ENCODE measurements at places on chromosomes 16 and 17.

DNA sequence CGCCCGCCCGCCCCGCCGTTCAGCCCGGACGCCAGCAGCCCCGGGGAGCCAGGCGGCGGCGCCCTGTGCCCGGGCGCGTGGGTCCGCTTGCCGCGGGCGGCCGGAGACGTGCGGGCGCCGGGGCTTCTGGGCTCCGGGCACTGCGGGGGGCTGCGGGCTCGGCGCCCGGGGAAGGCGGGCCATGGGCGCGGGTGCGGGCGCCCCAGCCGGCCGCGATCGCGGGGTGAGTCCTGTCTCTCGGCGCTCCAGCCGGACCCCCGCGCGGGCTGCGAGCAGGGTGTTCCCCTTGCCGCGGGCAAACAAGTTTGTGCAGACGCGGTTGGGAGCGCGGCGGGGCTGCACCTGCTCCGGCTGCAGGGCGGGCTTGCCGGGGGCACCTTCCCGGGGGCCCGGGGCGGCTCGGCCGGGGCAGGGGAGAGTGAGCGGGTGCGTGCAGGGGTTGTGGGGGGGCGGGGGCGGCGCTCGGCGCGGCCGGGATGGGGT is 292 bp downstream of the WSCD1 start:
- DNase-seq = no peak

- peak; percentile 71 for DNase-seq
Observed at GRCh38 chr17:61400066-61400716, 548 bp downstream of the TBX2 start.

DNA sequence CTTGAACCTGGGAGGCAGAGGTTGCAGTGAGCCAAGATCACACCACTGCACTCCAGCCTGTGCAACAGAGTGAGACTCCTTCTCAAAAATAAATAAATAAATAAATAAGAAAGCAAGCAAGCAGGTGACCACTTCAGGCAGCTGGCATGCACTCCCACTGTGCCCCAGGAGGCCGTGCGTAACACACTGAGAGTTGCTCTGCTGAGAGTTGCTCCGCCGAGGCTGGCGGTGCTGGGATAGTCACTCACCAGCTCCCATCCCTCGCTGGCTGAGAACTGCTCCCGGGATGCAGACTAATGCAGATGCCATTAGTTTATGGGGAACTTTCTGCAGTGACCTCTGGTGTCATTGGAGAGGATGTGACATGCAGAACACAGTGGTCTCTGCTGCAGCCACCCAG is 105.7 kb upstream of the PLCG2 start:
- no peak for DNase-seq

DNA sequence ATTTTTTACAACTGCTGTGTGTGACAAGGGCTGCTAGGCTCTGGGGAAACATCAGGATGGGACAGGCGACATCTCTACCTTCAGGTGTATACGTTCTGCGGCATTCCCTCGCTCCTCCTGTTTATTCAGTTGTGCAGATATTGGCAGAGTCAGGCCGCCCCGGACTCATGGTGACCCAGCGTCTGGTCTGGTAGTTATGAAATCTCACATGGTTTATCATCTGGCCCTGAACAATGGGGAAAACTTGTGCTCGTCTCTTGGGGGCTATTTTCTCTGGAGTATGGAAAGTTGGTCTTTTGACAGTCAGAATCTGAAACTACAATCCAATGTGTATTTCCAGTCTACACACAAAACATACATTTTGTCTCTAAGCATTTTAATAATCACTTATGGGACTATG is 3.3 kb downstream of the MARCHF10 start:
- DNase-seq = no peak

DNA sequence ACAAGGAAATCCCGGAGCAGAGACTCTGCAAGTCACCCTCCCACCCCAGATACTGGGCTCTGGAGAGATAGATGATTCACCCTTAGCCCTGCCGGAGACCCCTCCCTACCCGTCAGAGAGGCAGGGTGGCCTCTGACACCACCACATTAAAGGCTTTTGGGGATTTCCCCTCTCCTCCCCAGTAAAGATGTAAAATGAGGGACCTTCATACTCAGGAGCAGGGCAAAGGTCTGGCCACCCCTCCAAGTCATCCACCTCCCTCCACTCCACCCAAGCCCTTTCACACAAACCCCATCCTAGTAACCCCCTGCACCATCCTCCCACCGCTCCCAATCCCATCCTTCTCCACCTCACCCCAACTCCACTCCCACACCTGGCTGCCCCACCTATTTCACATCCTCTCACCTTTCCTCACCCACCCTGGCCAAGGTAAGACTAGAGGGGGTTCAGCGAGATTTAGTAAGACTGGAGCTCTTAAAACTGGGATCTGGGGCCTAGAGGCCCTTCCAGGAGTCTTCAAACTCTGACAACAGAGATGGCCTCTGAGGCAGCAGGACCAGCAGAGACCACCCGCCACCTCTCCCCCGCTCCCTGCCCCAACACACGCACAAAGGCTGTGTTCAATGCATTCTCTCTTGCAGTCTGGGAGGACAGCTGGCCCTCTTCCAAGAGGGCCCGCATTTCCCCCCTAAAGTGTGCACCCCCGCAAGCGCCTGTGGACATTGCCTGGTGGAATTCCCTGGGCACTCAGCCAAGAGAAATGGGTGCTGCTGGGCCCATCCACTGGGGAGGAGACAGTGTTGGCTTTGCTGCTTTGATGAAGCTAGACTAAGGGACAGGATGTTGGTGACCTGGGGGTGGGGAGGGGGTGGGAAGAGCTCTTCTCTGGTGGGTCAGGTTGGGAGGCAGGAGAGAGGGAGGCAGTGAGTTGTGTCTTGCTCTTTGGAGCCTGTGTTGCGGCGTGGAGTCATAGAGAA is 1.1 kb downstream of the ABAT start:
- no peak for DNase-seq

DNA sequence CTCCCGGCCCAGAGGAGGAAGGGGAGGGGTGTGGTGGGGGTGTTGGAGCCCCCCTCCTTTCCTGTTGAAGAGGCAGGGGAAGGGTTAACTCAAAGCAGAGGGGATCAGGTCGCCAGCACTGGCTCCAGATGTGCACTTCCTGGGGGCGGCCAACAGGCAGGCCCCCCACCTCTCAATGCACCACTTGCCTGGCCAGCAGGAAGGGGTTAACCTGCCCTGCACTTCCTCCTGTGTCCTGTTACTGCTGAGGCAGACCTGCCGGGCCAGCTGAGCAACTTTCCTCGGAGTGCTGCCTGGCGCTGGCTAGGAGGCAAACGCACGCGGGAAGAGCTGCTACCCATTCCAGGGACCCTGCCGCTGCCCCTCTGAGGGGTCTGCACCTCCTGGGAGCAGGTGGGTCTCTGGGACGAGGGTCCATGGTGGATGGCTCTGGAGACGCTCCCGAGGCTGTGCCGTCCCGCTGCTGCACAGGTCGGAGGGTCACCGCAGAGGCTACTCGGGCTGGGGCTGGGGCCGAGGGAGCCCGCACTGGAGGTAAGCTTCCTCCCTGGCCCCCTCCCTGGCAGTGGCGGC is at the start of gene EPN3:
Gene EPN3, plus strand, starts transcription at position 284 of the 573 bp plus-strand sequence. CDS start 3,822 bp downstream, outside the sequence.
- no peak for DNase-seq

DNA sequence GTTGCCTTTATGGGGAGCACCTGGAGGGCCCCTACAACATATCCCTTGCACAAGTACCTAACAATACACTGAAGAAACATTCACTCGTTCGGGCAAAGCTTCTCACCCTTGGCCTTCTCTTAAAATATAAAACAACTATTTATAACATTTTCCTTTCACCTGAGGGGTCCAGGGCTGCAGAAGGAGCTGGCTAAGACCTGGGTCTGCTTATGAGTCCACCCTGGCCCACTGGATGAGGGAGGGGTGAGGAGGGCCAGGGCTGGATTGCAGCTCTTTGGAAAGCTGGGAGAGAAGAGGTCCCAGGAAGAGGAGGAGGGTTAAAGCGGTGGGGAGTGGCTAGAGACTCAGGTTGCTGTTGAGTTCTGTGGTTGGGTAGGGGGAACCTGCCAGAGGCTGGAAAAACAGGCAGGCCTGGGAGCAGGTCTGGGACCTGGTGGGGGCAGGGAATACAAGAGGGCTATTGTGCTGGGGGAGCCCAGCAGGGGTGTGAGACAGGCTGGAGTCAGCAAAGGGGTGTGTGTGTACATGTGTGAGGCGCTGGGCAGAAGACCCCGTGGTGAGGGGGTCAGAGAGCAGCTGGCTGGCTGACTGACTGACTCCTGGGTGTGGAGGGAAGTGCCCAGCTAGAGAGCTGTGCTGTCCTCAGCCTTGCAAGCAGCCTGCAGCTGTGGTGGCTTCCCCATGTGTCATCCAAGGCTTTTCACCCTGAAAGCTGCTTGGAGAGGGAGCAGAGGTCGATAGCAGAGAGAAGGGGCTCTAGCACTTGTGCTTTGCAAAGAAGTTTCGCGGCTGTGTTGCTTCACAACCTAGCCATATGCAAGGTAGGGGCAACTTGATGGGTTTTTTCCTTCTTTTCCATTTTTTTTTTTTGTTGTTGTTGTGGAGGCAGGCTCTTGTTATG is 10.2 kb upstream of the MRC2 start:
- DNase-seq = no peak

DNA sequence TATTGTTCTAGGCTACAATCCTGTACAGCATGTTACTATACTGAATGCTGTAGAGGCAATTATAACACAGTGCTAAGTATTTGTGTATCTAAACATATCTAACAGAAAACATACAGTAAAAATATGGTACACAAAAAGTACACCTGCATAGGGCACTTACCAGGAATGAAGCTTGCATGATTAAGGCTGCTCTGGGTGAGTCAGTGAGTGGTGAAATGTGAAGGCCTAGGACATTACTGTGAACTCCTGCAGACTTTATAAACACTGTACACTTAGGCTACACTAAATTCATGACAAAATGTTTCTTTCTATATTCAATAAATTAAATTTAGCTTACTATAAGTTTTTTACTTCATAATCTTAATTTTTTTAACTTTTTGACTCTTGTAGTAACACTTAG is 37.1 kb downstream of the AMFR start:
- DNase-seq = no peak

GRCh38 chr17:79789943-79790804 is 6.7 kb downstream of the CBX8 start:
- peak; percentile 87 for DNase-seq

DNA sequence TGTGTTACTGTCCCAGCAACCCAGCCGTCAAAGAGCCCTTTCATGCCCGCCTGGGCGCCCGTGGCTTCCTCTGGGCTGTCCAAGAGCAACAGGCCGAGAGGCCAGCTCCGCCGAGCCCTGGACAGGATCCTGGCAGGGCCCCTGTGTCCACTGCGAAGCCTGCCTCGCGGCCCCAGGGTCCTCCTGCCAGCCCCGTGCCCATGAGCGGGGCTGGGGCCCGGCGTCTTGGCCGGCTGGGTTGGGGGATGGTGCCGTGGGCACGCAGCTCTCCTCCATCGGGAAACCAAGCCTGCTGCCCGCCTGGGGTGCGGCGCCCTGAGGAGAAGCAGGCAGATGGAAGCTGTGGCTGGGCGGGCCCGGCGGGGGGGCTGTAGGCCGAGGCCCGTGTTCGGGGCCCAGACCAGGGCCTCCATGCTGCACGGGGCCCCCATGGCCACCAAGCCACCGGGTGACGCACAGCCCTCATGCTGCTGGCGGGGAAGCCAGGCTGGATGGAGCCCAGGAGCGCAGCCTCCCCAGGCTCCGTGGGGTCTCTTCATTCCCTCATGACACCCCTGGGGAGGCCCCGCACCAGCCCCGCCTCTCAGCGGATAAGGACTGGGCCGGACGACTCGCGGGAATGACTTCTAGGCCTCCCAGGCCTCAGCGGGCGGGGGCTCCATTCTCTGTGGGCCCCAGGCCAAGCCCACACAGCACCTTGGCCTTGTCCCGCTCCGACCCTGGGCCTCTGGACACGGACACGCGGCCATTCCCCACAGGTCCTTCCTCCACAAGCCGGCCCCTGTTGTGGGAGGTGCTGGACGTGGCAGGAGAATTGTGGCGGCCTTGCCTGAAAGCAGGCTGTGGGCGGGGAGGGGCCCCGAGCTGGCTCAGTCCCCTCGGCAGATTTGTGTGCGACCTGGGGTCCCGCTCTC is at the start of gene C1QTNF8:
Gene C1QTNF8, minus strand, starts transcription at position 76 of the 914 bp plus-strand sequence. CDS start 1,322 bp downstream, outside the sequence.
- no peak for DNase-seq

DNA sequence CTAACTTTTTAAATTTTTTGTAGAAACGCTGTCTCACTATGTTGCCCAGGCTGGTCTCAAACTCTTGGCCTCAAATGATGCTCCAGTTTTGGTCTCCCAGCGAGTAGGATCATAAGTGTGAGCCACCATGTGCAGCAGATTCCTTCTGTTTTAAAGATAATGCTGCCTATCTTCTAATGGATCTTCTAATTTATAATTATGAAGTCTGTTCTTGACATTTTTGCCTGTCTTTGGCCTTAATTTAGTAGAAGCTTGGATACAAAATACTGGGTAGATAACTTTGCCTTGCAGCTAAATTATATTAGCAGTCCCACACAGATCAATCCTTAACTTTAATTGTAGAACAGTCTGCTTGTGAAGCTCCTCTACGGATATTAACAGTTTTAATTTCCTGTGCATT is 566.6 kb upstream of the CDH8 start:
- no peak for DNase-seq

- DNase-seq = no peak
Observed at GRCh38 chr17:66535611-66536010, 233.2 kb downstream of the PRKCA start.

DNA sequence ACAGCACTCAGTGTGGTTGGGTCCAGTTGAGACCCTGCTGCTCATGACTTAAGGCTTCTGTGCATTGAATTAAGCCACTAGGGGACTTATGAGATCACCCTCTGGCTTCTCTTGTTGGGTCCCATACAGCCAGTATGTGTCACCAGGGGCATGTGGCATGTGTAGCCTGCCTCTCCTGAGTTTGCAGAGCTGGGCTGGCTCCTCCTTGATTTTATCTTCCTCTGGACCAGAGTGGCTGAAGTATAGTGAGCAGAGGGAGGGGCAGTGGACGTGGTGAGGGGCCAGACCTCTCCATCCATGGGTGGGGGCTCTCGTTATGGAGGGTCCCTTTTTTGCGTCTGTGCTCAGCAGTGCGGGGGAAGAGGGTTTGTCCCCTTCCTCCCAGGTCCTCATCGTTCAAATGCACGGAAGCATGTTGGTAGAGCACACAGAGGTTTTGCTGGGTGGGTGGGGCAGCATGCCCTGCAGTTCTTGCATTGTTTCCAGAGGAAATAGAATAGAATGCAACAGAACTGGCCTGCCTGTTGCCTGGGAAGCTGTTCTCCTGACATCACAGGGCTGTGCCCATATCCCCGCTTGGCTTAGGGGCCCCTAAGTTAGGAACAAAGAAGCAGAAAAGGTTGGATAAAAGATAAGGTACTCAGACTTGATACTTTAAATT is 77.4 kb downstream of the SPECC1 start:
- DNase-seq = no peak

- DNase-seq = no peak
Observed at GRCh38 chr17:76528156-76528527, 9.4 kb downstream of the CYGB start.

- no peak for DNase-seq
Observed at GRCh38 chr16:4991754-4992153, 33.6 kb downstream of the SEC14L5 start.

Data from AG08396 (cell line).